Neuronal stem cell (in vitro differentiated cells): ENCODE measurements at places on chromosomes 7 and 10.
A peak's percentile ranks its signal among the peaks of the same experiment; 100 is the strongest.

GRCh38 chr7:56218510-56218909, 102.3 kb upstream of the NUPR2 start:
- no peaks in the 10 kb centered on the region for H3K27me3 ChIP-seq
- H3K36me3 ChIP-seq = no peaks in the 10 kb centered on the region
- H3K4me3 ChIP-seq = peak overlapping the region; percentile 59
- DNase-seq = no peak

GRCh38 chr7:34675749-34676374, 17.8 kb downstream of the NPSR1 start:
- no peaks in the 10 kb centered on the region for H3K36me3 ChIP-seq
- no peaks in the 10 kb centered on the region for H3K4me1 ChIP-seq
- H3K27ac ChIP-seq = no peak overlapping the region
- H3K4me3 ChIP-seq = no peak overlapping the region
- DNase-seq = peak; percentile 20

- H3K4me1 ChIP-seq = peaks cover 3% of the 10 kb centered on the region
- H3K4me3 ChIP-seq = no peak overlapping the region
- H3K27me3 ChIP-seq = no peaks in the 10 kb centered on the region
- H3K27ac ChIP-seq = no peak overlapping the region
Observed at GRCh38 chr7:151642746-151643145, 123.1 kb upstream of the RHEB start.

GRCh38 chr10:48789486-48790456, 105.1 kb downstream of the WDFY4 start:
- H3K4me1 ChIP-seq = no peaks in the 10 kb centered on the region
- no peaks in the 10 kb centered on the region for H3K27me3 ChIP-seq
- H3K27ac ChIP-seq = no peak overlapping the region
- no peak overlapping the region for H3K4me3 ChIP-seq
- H3K36me3 ChIP-seq = no peaks in the 10 kb centered on the region

GRCh38 chr7:49707891-49708290, 65.5 kb upstream of the VWC2 start:
- no peak overlapping the region for H3K27ac ChIP-seq
- no peaks in the 10 kb centered on the region for H3K27me3 ChIP-seq
- H3K4me3 ChIP-seq = no peak overlapping the region
- no peak for DNase-seq
- H3K36me3 ChIP-seq = no peaks in the 10 kb centered on the region
- H3K4me1 ChIP-seq = no peaks in the 10 kb centered on the region

GRCh38 chr7:129530795-129531391, 28.6 kb downstream of the SMKR1 start:
- H3K36me3 ChIP-seq = no peaks in the 10 kb centered on the region
- H3K27ac ChIP-seq = no peak overlapping the region
- no peaks in the 10 kb centered on the region for H3K27me3 ChIP-seq
- DNase-seq = no peak

DNA sequence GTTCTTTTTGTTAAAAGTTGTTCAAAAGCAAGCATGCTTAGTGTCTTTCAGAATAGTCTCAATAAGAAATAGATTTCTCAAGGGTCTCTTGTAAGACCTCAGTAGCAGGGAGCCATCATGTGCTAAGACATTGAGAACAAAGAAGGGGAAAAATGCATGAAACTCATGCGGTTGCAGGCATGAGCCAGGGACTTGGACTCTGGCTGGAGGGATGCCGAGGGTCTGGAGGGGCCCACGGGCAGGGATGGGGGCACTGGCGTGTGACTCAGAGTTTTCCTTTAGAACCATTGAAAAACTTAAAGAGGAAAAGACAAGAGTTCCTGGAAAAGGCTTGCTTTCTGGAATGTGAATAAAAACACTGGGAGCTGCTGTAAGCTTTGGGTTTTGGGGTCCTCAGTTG, 253.3 kb downstream of the CCDC3 start:
- no peaks in the 10 kb centered on the region for H3K27me3 ChIP-seq
- H3K4me1 ChIP-seq = peaks cover 3% of the 10 kb centered on the region
- H3K4me3 ChIP-seq = no peak overlapping the region
- no peak for DNase-seq
- H3K36me3 ChIP-seq = no peaks in the 10 kb centered on the region

- DNase-seq = peak; percentile 85
- H3K27me3 ChIP-seq = peaks cover 24% of the 10 kb centered on the region
- H3K4me1 ChIP-seq = peaks cover 2% of the 10 kb centered on the region
- no peaks in the 10 kb centered on the region for H3K36me3 ChIP-seq
Observed at GRCh38 chr10:123994417-123995081, 98.8 kb downstream of the CHST15 start.

DNA sequence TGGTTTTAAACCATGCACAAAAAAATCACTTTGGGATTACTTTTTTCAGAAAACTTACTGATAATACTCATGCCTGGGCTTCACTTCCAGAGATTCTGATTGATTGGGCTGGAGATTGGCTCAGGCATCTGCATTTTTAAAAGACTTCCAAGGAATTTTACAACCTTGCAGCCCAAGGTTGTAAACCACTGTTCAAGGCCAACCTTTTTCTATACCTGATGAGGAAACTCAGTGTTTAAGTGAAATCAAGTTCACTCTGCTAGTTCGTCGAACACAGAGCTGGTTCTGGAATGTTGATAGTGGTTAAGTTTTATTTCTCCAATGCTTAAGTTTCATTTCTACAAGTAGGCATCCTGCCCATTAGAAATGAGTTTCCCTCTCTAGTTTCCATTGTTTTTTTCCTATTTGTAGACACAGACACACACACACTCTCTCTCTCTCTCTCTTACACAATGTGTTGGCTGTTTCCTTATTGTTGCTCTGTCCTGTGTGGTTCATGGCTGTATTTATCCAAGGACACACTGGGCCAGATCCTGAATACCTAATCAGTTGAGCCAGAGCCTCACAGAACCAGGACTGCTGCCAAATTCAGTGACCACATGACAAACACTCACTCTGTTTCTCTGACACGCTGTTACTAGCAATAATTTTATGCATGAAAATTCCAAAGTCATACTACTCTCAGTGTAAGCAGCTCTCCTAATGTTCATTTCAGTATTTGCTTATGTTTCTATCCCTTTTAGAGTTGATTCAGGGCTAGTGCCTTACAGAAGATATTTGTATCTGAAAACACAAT, 3.7 kb upstream of the IFIT1B start:
- no peak overlapping the region for H3K4me3 ChIP-seq
- H3K27me3 ChIP-seq = no peaks in the 10 kb centered on the region
- H3K27ac ChIP-seq = no peak overlapping the region

GRCh38 chr7:33050535-33051318, 11.8 kb downstream of the NT5C3A start:
- no peak overlapping the region for H3K27ac ChIP-seq
- H3K4me3 ChIP-seq = no peak overlapping the region
- H3K36me3 ChIP-seq = no peaks in the 10 kb centered on the region
- no peaks in the 10 kb centered on the region for H3K4me1 ChIP-seq

DNA sequence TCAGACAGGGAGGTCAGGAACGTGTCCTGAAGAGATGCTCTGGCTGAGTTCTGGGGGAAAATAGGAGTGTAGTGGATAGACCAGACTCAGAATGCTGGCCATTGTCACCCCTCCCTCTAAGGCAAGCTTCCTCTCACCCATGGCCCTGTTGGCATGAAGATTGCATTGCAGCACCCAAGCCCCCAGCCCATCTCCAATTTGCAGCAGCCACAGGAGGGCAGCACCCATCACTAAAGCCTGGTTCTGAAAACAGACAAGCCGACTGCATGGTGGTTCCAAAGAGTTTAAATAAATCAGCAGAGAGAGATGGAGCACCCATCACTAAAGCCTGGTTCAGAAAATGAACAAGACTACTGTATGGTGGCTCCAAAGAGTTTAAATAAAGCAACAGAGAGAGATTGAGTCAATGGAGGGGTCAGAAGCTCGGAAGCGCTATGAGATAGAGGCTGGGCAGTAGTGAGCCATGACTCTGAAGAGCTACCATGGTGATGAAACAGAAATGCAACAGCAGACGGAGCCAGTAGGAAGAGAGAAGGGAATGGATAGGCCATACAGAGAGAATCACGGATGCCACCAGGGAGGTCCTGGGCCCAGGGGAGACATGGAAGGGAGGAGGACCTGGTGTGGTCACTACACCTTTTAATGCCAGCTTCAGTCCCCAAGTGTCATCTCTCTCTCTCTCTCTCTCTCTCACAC, 237.9 kb upstream of the MYO3A start:
- no peaks in the 10 kb centered on the region for H3K4me1 ChIP-seq
- H3K27me3 ChIP-seq = no peaks in the 10 kb centered on the region
- H3K4me3 ChIP-seq = no peak overlapping the region
- no peaks in the 10 kb centered on the region for H3K36me3 ChIP-seq
- no peak overlapping the region for H3K27ac ChIP-seq
- no peak for DNase-seq

GRCh38 chr7:29032146-29032545, 74.0 kb upstream of the TRIL start:
- no peak for DNase-seq
- H3K4me3 ChIP-seq = no peak overlapping the region
- peaks cover 7% of the 10 kb centered on the region for H3K4me1 ChIP-seq
- H3K27me3 ChIP-seq = no peaks in the 10 kb centered on the region
- no peak overlapping the region for H3K27ac ChIP-seq
- H3K36me3 ChIP-seq = no peaks in the 10 kb centered on the region

- H3K27ac ChIP-seq = no peak overlapping the region
- no peaks in the 10 kb centered on the region for H3K36me3 ChIP-seq
- no peak for DNase-seq
- no peaks in the 10 kb centered on the region for H3K4me1 ChIP-seq
- H3K27me3 ChIP-seq = no peaks in the 10 kb centered on the region
Observed at GRCh38 chr10:7982727-7983126, 71.8 kb upstream of the GATA3 start.
